Hematopoietic multipotent progenitor cell treated with erythropoietin and hydrocortisone succinate and interleukin-3 and kit ligand, for 15 days (in vitro differentiated cells): ENCODE measurements at places on chromosomes 6 and 20.

DNA sequence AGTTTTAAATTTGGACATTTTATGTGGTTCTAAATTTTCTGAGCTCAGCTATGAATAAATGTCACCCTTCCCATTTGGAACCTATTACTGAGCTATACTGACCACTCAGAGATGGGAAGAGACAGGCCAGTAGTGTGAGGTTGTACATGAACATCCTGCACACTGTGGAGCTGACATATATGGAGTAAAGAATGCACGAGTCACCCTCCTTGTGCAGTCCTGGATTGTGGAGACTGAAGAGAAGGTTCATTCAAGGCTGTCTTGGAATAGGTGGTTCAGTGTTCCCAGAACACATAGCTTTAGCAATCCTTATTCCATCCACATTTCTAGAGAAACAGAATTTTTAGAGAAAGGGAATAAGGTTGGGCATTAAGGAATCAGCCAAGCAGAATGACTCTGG is 50.3 kb upstream of the OGFRL1 start:
- no peak for DNase-seq

DNA sequence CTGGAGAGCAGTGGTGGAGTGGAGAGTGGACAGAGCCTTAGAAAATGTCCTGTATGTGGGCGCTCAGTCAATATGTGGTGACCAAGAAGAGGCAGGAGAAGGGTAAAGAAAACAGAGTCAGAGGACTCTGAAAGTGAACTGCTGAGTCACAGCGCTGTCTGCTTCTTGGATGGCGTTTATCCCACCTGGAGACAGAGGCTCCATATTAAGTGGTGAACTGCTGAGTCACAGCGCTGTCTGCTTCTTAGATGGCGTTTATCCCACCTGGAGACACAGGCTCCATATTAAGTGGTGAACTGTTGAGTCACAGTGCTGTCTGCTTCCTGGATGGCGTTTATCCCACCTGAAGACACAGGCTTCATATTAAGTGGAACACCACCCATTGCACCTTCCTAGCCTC is 119.3 kb upstream of the RALGAPA2 start:
- DNase-seq, result no peak

GRCh38 chr6:153170511-153170910 is 39.4 kb upstream of the RGS17 start:
- DNase-seq, result no peak

DNA sequence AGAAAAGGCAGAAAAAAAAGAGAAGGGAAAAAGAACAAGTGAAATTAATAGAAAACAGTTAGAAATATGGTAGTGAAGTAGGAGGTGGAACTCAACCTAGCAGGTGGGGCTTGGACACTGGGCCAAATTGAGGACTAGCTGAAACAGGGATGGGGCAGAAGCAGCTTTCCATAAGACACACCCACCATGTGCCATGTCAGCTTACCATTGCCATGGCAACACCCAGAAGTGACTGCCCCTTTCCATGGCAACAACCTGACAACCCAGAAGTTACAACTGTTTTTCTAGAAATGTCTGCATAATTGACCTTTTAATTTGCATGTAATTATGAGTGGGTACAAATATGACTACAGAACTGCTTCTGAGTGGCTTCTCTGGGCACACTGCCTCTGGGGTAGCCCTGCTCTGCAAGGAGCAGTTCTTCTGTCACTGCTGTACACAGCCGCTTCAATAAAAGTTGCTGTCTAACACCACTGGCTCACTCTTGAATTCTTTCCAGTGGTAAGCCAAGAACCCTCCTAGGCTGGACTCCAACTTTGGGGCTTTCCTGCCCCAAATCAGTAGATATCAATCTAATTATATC is 35.9 kb upstream of the SLC24A3 start:
- DNase-seq, result no peak

DNA sequence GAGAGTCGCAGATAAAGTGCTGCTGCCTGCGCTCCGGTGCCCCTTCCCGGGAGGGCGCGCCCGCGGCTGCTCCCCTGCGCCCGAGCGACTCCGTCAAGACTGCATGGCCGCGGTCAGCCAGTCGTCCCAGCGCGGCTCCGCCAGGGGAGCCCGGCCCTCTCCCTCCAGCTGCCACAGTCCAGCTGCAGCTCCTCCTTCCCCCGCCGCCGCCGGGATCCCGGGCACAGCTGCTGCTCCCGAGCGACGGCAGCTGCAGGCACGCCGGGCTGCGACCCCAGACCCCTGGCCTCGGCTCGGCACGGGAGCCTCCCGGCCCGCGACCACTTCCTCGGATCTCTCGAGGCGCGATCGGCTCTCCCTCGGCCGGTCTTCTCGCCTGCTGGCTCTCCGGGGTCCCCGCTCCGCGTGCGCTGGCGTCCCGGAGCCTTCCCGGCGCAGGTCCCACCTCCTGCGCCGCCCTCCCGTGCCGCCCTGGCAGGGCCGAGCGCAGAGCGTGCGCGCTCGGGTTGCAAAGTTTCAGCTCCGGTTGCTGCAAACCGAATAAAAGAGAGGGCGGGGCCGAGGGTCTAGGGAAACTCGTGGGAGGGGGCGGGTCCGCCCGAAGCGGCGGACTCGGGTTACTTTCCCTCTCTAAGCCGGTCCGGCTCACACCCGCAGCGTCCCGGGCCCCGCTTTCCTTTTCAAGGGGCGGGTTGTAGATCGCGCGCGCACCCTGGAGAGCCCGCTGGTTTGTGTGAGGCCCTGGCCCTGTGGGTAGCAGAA is at the start of gene CNKSR3:
Gene CNKSR3, minus strand, starts transcription at position 542 of the 762 bp plus-strand sequence. CDS start 571 bp downstream, outside the sequence.
- peak; percentile 46 for DNase-seq

DNA sequence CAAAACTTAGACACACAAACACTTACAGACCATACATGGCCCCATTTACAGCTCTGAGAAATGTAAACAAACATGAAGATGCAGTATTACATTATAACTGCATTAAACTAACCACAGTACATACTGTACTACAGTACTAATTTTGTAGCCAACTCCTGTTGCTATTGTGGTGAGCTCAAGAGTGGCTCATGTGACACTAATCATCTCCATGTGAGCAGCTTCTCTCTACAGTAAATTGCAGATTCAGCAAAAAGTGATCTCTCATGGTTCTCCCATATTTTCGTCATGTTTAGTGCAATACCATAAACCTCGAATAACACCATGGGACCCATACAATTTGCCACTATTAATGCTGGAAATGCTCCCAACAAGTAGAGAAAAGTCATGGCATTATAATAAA is 860.4 kb downstream of the EPHA7 start:
- no peak for DNase-seq

GRCh38 chr20:44615876-44616603 is 33.7 kb downstream of the PKIG start:
- no peak for DNase-seq

GRCh38 chr6:112439010-112439409 is 91.9 kb downstream of the RFPL4B start:
- DNase-seq, result no peak

DNA sequence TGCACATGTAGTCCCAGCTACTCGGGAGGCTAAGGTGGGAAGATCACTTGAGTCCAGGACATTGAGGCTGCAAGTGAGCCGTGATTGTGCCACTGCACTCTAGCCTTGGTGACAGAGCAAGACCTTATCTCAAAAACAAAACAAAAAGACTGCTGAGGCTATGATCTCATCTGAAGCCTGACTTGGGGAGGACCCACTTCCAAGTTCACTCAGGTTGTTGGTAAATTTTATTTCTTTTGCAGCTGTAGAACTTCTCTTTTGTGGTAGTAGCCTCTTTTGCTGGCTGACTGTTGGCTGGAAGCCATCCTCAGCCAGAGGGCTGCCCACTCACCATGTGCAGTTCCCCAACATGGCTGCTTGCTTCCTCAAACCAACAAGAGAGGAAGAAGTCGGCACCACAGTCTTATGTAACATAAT is 36.8 kb upstream of the ME1 start:
- DNase-seq, result no peak

- no peak for DNase-seq
Observed at GRCh38 chr20:13173201-13173600, 47.9 kb upstream of the ISM1 start.

- no peak for DNase-seq
Observed at GRCh38 chr6:46129291-46129628, 529 bp upstream of the ENPP4 start.

DNA sequence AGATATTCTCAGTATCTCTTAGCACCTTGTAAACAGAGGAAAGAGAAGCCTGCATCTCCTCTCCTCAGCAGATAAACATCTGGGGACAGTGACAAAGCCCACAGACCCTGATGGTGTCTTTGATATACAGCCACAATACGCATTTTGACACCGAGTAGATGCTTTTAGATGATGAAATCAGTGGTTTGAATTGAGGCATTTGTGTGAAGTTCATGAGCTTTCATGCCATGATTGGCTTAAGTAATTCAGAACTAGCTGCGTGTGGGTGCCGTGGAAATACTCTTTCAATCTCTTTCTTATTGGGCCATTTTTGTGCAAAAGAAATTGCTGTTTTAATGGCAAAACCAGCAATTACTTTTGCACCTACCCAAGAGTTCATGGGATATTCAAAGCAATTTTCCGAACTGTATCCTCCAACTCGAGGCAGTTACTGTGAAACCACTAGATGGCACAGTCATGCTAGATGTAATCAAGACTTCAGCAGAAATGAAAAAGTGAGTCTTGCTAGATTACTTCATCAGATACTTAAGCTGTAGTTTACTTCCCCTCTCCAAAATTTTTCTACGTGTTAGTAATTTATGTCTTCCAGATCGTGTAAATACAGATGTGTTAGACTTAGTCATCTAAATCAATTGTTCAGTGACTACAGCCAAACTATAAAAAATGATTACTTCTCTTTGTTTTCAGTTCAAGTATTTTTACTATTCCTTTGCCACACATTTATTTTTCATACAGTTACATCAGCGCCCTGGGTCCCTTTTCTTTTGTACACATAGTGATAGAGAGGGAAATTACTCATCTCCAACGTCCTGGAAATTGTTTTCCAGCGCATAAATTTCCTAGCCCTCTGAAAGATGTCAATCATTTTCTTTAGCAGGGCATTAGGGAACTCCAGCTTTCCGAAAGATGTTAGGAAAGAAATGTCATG is 49.4 kb downstream of the IYD start:
- DNase-seq, result peak; percentile 24

- DNase-seq, result no peak
Observed at GRCh38 chr20:37298190-37298939, 8.9 kb downstream of the MANBAL start.

GRCh38 chr6:2385471-2385983 is 140.1 kb upstream of the GMDS start:
- DNase-seq, result no peak

GRCh38 chr20:48597521-48598302 is 230.1 kb downstream of the PREX1 start:
- no peak for DNase-seq

GRCh38 chr6:62371453-62372210 is 85.6 kb upstream of the KHDRBS2 start:
- DNase-seq, result no peak

GRCh38 chr6:63245420-63245819 is 34.2 kb downstream of the FKBP1C start:
- no peak for DNase-seq

DNA sequence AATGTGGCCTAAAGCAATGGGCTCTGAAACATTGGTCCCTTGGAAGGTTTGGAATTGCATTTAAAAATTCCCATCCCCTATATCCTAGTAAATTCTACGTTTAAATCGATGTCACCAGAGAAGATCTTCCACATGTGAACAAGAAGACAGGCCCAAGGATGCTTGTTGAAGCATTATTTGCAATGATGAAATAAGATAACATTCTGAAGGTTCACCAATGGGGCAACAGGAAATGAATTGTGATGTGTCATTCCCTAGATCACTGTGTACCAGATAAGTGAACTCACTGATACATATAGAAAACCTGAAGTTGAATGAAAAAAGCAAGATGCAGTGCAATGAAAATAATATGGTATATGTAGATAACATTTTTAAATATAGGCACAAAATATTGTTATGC is 464.3 kb upstream of the BTBD3 start:
- no peak for DNase-seq

- no peak for DNase-seq
Observed at GRCh38 chr6:130931683-130932082, 104.5 kb downstream of the SMLR1 start.

DNA sequence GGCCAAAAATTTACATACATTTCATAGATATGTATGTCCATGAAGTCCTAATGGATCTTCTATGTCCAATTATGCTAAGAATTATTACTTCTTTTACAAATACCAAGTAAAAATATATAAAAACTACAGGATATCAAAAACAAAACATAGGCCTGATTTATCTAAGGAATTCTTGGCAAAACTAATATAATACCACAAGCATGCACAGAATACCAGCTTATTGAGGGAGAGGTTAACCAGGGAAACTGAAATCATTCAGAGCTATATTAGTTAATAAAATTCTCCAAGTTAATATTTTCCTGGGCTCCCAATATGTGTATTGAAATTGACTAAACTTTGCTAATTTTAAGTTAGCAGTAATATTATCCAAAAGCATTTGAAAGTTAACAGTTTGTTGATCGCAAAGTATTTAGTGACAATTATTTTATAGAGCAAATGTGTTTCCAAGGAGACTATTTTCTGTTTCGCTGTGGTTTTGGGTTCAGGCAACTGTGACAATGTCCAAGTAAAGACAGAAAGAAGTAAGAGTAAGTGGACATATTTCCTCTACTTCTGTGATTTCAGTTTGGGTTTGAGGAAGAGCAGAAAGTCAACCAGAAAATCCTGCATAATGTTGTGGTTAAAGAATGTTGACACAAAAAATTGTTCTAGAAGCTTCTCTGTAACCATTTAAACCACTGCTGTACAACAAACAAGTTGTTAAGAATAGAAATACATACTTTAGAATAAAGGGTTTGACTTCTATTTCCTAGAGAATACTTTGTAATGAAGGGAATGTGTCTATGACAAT is 167.4 kb downstream of the COL21A1 start:
- DNase-seq, result no peak

DNA sequence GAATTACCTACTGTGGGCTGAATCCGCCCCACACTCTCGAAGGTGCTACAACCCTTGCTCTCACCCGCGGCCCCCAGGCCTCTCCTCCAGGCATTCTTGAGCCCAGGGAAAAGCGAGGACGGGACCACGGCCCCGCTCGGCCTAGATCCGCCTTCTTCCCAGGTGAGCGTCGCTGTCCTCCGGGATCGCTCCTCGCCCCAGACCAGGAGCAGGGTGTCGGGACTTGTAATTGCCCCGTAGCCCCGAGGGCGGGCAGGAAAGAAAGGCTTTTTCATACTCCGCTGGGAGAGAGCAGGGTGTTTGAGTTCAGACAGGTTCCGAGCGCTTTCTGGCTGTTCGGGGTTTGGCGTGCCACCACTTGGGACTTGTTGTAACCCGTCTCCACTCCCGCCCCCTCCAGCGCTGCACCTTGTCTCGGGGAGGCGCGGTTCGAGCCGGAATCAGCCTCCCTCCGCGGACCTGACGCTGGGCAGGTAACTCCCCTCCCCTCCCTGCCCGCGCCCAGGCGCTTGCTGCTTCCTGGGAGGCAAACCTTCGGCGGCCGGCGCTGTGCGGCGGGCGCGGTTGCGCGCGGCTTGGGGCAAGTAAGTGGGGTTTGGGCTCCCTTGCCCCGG is at the start of gene FAM83B:
Gene FAM83B, plus strand, starts transcription at position 529 of the 614 bp plus-strand sequence. CDS start 23,476 bp downstream, outside the sequence.
- no peak for DNase-seq
